ENCODE measurements at places on chromosomes 11 and 22.

DNA sequence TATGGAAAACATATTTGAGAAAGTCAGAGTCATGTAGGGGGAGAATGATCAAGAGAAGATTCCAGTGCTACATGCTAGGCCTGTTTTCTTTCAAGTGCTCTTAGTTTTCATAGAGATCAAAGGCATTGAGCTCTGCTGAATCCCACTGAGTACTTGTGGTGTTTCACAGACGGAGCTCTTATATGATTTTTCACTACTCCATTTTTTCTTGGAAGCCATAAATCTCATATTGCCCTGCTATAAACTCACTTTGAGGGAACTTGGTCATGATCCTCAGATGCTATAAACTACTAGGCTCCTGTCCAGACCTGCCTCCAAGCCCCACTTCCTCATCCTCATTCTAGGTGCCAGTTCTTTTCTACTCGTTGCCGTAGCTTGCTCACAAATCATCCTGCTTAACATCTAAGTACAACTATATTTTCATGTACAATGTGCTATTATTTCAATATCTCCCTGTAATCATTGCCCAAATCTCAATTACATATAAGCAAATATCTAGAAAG lies 180.8 kb upstream of the CCDC179 start:
- DNase-seq = no peak

GRCh38 chr11:65911682-65912568 lies 6.9 kb downstream of the C11orf68 start:
- DNase-seq = no peak

DNA sequence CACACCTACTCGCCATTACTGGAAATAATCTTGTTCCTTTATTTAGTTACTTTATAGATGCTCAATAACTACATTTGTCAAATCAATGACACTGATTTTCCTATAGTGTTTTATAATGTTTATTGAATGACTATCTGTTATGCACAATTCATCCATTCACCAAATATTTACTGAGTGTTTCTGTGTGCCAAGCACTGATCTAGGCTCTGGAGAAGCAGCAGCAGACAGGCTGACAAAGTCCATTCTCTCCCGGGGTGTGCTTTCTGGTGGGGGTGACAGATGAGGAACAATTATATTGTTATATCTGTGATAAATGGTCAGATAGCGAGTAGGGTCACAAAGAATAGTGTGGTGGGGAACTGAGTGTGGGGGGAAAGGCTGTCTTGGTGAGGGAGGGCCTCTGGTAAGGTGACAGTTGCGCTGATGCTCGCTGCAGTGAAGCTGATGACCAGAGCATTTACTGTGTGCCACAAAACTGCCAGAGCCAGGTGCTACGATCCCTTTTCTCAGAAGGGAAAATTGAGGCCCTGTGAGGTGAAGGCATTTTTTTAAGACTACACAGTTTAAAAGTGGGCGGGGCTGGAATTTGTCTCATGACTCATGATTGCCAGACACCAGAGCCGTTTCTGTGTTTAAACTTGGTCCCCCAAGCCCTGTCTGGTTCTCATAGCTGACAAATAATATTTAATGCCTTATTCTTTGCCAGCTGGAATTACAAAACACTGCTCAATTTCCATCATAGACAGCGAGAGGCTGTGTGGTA lies 10.2 kb downstream of the PACS1 start:
- no peak for DNase-seq

GRCh38 chr11:17558916-17559315 lies 11.9 kb downstream of the OTOG start:
- no peak for DNase-seq

GRCh38 chr11:66240781-66241136 lies 27.7 kb upstream of the RAB1B start:
- no peak for DNase-seq

- no peak for DNase-seq
Observed at GRCh38 chr11:59273373-59273841, 60.7 kb upstream of the MPEG1 start.

- no peak for DNase-seq
Observed at GRCh38 chr11:75248924-75249256, 8.3 kb downstream of the TPBGL start.

- no peak for DNase-seq
Observed at GRCh38 chr11:8807544-8808225, 103.3 kb upstream of the AKIP1 start.

DNA sequence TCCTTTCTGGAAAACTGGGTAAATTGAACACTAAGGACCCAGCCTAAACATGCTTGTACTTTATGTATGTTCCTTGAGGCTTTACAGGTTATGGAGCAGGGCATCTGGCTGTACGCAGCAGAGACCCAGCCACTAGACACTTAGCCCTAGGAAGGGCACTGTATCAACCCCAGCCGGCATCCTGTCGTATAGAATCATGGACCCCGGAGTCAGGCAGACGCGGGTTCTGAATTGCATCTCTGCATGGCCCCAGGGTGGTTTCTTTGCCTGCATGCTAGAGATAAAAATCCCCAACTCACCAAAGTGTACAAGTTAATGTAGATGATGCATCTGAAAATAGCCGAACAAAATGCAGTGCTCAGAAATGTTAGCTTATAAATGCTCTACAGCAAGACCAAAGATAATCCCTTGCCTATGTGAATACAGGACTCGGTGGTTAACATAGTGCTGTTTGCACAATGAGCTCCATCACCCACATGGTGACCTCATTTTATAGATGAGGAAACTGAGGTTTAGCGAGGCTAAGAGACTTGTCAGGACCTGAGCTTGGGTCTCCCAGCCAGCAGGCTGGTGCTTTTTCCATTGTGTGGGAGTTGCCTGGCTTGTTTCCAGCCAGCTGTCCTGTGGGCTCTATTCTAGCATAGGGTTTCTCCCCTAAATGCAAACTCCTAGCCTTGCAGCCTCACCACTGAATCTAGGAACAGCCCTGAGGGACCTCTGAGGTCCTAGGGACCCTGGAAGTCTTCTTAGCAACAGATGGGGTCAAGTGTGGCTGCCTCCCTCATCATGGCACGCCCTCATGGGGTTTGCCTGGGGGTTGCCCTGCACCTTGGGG lies 7.3 kb downstream of the CD6 start:
- DNase-seq = no peak

DNA sequence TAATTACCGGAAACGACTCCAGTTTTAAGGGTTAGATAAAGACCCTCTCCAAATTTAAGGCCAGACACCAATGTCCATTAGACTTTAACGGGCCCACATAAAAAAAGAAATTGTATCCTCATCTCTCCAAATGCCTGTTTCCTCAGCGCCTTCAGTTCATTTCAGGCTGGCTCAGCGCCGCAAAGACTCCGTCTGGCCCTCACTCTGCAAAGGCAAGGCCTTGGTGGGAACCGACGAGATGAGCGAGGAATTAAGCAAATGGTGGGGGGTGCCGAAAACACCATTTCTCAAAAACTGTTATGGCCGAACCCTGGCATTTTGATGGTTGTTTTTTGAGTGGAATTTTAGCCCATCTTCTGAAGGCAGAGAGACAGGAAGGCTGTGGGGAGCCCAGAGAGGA lies 15.7 kb downstream of the MN1 start:
- no peak for DNase-seq

DNA sequence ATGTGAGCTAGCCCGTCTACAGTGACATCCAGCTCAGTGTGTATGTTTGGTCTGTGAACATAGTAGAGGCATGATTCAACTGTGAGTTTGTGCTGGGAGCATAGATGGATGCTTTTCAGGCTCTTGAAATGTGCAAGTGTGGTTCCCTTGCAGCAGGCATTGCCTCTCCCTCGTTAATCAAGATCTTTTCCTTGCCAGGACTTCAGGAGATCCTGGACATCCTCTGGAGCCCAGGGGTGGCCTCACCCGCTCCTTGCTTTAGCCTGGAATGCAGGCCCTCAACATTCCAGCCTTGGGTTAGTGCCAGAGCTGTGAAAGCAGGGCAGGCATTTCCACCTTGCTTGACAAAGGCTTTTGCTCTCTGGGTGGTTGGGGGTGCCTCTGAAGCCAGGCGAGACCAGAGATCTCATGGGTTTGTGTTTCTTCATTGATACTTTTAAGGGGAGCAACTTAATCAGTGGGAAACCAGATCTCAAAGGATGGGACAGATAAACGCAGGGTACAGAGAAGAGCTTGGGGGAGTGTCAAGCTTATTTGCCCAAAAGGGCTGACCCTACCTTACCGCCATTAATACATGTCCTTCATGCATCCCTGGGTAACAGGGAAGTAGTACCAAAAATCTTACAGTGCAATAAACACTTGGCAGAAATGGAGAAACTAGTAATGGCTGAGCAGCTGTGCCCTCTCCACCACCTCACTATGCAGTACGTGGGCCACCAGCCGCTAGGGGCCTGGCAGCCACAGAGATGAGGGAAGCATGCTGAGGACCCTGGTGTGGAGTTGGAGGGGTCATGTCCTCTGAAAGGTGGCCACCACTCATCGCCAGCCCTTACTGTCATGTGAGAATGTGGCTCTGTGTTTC lies 72.1 kb downstream of the PTPRJ start:
- no peak for DNase-seq

DNA sequence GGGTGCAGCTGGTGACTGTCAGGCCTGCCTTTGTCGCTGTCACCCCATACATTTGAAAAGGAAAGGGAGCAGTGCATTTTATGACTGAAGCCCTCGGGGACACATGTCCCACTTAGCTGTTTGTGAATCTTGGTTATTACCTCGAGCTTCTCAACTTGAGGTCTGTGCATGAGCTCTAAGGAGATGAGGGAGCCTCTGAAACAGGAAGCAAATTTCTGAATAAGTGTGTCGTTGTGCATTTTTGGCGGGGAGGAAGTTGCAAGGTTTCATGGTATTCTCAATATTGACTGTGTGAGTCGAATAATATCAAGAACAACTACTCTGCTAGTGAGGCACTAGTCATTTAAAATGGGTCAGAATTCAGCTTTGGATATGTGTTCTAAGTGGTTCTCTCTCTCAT lies 149.7 kb upstream of the PLET1 start:
- no peak for DNase-seq
